Stimulated activated CD4-positive, alpha-beta T cell treated with anti-CD3 and anti-CD28 coated beads, Interleukin-1b, Interleukin-23, amount 100 ng/mL, for 24 hours (primary cell): ENCODE measurements at places on chromosomes 16 and 17.

- DNase-seq = no peak
Observed at GRCh38 chr17:45396496-45397205, 36.0 kb downstream of the ARHGAP27 start.

DNA sequence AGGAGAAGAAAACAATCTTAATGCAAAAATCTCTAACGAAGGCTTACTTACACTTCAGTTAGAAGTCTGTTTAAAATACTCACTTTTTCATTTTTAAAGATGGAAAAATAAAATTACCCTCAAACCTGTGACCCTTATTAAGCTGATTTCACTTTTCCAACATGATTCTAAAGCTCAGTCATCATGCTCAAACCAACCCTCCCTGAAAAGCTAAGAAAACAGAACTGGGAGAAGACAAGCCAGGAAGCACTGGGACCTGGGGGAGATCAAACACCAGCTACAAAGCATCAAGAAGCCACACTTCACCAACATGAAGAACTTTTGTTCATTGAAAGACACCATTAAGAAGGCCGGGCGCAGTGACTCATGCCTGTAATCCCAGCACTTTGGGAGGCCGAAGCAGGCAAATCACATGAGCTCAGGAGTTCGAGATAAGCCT, 88.8 kb downstream of the LITAF start:
- DNase-seq = no peak

GRCh38 chr17:77396610-77397009, 255.8 kb downstream of the SEC14L1 start:
- DNase-seq = no peak

DNA sequence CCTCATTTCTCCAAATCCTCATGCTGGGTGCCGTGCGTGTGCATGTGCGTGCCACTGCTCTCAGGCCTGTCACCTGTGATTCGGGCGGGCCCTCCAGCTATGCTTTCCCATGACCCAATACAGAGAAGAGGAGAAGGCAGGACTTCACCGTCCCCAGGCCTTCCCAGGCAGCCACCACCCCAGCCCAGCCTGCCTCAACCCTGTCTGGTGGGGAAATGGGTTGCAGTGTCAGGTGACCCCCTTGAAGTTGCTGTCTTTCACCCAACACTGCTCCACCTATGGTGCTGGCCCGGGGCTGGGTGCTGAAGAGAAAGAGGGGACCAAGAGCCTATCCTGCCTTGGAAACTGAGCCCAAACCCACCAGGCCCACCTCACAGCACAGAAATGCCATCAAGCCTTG, 94.7 kb downstream of the GOSR1 start:
- no peak for DNase-seq

GRCh38 chr16:2715966-2716885, 3.8 kb downstream of the PRSS27 start:
- no peak for DNase-seq

GRCh38 chr17:48261297-48261880, 153.8 kb downstream of the SNX11 start:
- DNase-seq = no peak

GRCh38 chr16:72203401-72203800, 31.4 kb upstream of the PMFBP1 start:
- no peak for DNase-seq

DNA sequence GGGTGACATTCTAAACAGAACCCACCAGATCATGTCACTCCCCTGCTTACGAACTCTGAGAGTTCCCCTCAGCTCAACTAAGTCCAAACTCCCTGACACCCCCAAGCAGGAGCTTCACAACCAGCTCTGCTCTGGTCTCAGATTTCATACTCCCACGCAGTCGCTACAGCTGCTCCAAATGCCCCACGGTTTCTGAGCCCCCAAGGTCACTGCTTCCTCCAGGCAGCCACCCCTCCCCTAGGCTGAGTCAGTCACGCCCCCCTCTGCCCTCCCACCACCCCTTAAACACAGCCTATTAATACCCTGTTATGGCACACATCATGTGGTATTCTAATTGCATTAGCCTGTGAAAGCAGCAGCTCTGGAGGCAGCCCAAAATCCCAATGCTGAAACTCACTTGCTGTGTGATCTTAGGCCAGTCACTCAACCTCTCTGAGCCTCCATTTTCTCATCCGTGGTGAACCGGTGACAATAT, 51.5 kb downstream of the GSG1L start:
- DNase-seq = no peak

DNA sequence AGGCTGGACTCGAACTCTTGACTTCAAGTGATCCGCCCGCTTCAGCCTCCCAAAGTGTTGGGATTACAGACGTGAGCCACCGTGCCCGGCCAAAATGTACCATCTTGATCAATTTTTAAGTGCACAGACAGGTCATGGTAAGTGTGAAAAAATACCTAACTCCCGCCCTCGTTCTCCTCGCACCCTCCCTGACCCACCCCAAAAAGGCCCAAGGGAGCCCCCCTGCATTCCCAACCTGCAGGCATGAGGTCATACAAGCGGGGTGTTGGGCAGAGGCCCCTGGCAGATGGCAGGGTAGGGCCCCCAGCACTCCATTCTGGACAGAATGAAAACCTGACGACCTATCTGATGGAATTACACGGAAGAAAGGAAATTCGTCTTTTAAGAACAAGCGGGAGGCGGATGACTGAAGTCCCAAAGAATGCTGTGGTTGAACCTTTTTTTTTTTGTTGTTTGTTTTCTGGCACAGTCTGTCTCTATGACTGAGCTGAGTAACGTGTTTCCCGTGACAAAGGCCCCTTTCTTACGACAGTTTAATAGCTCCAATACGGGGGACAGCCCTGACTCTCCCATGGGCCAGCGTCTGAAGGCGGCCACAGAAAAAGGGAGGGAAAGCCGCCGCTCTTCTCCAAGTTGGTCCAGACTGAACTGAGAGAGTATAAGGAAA, 376.4 kb downstream of the SLC39A11 start:
- DNase-seq = no peak

DNA sequence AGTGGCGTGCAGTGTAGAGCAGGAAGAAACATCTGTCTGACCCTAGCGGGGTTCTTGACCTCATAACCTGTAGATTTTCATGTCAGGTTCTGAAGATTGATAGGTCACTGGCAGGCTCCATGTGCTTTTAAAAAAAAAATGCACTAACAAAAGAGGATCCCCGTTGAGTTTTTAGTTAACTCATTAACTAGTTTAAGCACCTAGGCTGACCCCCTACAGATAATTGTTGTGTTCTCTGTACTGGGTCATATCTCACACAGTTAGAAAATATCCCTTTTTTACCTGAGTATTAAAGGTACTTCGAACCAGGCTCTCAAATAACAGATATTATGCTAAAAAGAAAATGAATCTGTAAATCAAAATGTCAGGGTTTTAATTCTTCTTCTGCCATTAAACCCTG, 676.6 kb downstream of the CDH11 start:
- DNase-seq = no peak

DNA sequence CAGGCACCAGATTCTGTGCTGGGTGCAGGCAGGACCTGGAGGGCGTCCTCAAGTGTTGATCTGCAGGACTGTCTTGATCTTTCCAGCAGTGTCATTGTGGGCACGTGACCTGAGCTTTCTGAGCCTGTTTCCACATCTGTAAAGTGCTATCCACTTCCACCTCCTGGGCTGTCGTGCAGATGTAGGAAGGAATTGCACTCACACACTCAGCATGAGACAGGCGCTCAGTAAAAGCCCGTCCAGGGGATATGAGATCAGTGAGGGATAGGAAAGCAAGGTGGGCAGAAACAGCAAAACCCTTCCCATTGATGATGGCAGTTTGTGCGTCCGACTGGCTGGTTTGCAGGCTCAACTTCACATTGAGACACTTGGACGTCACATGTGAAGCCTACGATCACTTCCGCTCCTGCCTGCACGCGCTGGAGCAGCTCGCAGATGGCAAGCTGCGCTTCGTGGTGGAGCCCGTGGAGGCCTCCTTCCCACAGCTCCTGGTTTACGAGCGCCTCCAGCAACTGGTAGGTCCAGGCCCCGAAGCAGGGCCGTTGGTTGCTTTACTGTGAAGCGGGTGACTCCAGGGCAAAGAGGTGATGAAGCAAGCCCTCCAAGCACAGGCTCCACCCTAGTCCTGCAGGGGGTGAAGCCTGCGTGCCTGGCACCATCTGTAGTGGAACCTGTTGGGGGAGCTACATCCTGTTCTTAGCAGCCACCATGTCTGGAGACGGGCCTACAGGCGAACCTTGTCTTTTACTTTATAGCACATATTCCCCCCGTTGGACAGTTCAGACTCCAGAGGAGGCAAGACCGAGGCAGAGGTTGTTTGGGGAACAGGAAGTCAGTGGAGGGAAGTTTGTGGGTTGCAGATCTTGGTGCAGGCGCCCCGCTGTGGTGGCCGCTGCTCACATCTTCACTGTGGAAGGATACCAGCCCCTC, 23.0 kb downstream of the METTL22 start:
- DNase-seq = no peak

DNA sequence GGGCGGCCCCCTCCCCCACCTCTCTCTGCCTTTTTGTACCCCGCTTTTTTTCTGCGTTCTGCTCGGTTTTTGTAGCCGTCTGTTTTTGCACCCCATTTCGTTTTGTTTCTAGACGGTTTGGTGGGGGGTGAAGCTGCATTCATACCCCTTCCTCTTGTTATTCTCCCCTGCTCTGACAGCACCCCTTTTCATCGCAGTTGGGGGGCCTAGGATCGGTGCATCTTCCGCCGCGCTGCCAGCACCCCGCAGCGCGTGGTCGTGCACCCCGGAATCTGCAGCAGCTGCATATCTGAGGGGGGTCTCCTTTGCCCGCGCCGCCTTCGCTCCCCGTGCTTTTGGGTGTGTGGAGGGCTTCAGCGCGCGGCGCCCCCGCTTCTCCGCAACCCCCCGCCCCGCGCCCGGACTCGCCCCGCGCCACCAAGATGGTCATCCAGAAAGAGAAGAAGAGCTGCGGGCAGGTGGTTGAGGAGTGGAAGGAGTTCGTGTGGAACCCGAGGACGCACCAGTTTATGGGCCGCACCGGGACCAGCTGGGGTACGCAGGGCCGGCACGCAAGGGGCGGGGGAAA, 455 bp downstream of the ATP1B2 start:
- no peak for DNase-seq
